ENCODE measurements at places on chromosomes 5 and 9. TPM values are rescaled to one million over a fixed set of nuclear protein-coding genes. Genes with fewer than 3 reads are reported as not detected.

The SLC24A2 gene
- not detected for total RNA-seq

The GNA14 gene
- total RNA-seq, result 6.5 TPM

The VLDLR gene
- 4.7 TPM for total RNA-seq

The SLC46A2 gene
- total RNA-seq, result not detected

The CCDC69 gene
- 3.2 TPM for total RNA-seq

The GLRA1 gene
- total RNA-seq, result not detected

All from fibroblast of villous mesenchyme (primary cell).